Bronchial epithelial cell (primary cell): ENCODE measurements at places on chromosomes 1 and 21. TPM values are rescaled to one million over a fixed set of nuclear protein-coding genes. Genes with fewer than 3 reads are reported as not detected.

CHML gene
- 11.1 and 12.9 TPM in 2 replicates for total RNA-seq

AJAP1 gene
- total RNA-seq, result 0.13 and 0.26 TPM in 2 replicates

CNKSR1 gene
- 11.8 and 15.8 TPM in 2 replicates for total RNA-seq

GRCh38 chr1:95815511-95815910 lies 581.5 kb downstream of the RWDD3 start:
- DNase-seq, result no peak

DNA sequence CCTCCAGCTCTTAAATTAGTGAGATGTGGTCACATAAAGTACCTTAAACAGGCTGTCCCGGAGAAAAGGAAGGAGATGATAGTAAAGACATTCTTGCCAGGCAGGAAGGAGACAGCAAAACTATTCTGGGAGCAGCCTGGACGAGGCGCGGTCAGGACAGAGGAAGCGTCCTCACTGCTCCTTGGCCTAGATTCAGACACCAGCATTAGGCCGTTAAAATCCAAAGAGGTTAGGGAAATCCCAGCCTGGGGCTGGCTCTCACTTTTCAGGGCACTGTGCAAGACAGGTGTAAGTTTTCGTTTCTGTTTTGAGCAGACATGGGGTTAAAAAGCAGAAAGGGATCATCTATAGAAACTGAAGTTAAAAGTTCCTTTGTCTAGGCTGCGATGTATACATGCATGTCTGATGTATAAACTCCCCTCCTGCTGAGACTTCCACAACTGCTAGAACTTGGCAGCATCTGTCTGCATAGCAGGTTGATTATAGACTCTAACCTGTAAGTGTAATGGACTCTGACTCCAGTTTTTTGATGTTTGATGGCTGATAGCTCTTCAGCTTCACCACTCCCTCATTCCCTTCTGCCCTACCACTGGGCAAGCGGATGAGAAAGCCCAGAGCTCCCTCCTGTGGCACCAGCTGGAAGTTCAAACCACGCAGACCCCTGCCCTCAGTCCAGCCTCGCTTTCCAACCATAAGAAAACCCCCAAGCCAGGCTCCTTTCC lies 21.5 kb downstream of the STPG1 start:
- DNase-seq, result peak; percentile 59

DNA sequence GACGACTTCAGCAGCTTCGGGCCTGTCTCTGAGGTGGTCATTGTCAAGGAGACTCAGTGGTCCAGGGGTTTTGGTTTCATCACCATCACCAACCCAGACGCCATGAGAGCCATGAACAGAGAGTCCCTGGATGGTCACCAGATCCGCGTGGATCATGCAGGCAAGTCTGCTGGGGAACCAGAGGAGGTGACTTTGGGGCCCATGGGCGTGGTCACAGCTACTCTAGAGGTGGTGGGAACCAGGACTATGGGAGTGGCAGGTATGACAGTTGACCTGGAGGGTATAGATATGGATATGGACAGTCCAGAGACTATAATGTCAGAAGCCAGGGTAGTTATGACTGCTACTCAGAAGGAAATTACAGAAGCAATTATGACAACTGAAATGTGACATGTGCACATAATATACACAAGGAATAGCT lies 19.3 kb upstream of the METTL13 start:
- no peak for DNase-seq
